Posterior cingulate gyrus (tissue), 11 donors: ENCODE measurements at places on chromosomes 16 and 17.

DNA sequence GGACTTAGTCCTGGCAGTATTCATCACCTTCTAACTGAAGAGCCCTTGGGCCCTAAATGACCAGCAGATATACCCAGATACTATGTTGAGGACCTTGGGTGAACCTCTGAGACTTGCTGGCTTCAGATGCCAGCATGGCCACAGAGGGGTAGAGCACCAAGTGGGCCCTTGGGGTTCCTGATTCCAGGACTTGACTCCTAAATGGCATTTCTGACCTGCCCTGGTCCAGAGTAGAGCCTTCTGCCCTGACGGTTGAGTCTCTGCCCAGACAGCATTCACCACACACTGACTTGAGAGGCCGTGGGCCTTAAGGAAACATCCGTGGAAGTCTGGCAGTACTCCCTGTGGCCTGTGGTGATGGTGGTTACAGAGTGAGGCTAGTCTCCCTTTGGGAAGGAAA, 2.8 kb upstream of the APPBP2 start:
- no peak for DNase-seq

GRCh38 chr16:55899857-55900256, 24.7 kb upstream of the CES5A start:
- DNase-seq = no peak

GRCh38 chr17:957856-958421, 21.6 kb downstream of the NXN start:
- no peak for DNase-seq

- no peak for DNase-seq
Observed at GRCh38 chr17:28737770-28738679, 5.8 kb upstream of the TRAF4 start.

- no peak for DNase-seq
Observed at GRCh38 chr17:53662608-53663007, 160.1 kb upstream of the KIF2B start.

- no peak for DNase-seq
Observed at GRCh38 chr16:84443166-84443802, 61.2 kb downstream of the MEAK7 start.

DNA sequence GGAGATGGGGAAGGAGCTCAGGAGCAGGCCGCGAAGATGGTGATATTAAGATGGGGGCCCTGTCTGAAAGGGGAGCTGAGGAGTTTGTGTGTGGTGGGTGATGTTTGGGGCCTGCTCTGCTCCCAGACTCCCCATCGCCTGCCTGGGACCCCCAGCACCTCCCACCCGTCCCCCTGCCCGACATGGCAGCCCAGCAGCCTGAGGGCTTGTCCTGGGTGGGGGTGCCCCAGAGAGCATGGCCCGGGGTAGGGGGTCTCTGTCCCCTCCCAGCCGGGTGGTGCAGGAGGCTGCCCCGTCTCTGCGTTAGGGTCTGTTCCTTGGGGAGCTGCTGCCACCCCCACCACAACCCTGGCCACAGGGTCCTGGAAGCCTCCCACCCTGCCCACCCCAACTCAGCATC, 5.2 kb downstream of the CDH15 start:
- DNase-seq = no peak

DNA sequence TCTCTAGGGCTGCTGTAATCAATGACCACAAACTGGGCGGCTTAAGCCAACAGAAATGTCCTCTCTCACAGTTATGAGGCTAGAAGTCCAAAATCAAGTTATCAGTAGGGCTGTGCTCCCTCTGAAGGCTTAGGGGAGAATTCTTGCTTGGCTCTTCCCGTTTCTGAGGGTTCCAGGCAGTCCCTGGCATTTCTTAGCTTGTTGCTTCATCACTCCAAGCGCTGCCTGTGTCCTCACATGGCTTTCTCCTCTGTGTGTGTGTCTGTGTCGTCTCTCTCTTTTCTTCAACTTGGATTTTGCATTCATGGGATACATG, 13.7 kb upstream of the CDC42EP4 start:
- no peak for DNase-seq

DNA sequence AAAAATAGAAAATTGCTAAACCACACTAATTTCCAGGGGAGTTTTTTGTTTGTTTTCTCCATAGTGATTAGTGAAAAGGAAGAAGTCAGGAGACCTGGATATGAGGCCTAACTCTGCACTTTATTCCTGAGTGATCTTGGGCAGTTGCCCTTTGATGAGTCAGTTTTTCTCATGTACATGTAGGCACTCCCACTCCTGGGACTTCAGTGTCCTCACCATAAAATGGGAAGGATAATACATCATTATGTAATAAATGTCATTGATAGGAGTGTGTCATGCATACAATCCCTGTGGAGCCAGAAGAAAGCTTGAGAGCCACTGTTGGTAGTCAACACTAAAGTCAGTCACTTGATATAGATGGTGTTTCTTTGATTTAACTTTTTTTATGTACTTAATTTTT, 32.5 kb downstream of the WIPF2 start:
- DNase-seq = no peak

DNA sequence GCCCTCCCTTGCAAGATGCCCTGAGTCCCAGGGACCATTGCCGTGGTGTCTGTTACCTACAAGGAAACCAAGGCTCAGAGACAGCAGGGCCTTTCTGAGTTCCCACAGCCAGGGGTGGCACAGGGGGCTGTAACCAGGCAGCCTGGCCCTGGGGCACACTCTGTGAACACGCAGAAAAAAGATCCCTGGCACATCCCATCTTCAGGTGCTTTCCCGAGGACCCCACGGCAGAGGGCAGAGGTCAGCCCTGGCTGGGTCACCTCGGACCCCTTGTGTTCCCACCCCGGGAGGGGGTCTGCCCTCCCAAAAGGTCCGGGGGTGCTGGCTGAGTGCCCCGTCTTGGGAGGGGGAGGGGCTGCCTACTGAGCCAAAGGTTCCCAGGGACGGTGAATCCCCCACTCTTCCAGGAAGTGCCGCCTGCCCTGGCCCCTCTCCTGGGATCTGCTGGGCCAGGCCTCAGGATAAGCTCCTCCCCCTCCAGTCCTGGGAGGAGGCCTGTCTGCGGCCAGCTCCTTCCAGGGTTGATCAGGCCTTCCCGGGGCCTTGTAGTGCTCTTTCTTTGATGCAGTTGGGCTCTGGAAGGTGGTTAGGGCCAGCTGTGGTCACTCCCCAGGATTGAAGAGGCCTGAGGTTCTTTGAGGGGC, 8.1 kb downstream of the GLIS2 start:
- DNase-seq = no peak

GRCh38 chr16:87840271-87840978, 28.9 kb downstream of the SLC7A5 start:
- DNase-seq = no peak

GRCh38 chr16:71645450-71645849, 19.5 kb downstream of the MARVELD3 start:
- no peak for DNase-seq

DNA sequence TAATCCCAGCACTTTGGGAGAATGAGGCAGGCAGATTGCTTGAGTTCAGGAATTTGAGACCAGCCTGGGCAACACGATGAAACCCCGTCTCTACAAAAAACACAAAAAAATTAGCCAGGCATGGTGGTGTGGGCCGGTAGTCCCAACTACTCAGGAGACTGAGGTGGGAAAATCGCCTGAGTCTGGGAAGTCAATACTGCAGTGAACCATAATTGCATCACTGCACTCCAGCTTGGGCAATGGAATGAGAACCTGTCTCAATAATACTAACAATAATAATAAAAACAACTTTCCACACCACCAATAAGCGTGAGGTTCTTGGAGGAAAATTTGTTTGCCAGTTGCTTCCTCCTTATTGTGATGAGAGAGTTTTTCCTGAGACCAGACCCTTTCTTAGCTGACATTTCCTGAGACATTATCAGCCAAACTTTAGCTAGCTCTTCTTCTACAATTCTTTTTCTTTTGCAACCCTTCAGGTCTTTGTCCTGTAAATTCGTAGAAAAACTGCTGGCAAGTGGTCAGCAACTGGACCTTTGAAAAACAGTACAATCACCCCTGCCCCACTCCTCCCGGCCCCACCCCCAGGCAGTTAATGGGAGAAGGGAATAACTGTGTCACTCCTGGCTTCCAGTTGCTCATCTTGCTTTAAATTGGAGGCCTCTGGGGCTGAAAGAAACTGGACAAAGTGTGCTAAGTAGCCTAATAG, 3.5 kb upstream of the EZH1 start:
- no peak for DNase-seq

GRCh38 chr17:28385037-28385400, 13.5 kb downstream of the SARM1 start:
- no peak for DNase-seq

GRCh38 chr16:391885-392335, 5.1 kb upstream of the NME4 start:
- DNase-seq = no peak

DNA sequence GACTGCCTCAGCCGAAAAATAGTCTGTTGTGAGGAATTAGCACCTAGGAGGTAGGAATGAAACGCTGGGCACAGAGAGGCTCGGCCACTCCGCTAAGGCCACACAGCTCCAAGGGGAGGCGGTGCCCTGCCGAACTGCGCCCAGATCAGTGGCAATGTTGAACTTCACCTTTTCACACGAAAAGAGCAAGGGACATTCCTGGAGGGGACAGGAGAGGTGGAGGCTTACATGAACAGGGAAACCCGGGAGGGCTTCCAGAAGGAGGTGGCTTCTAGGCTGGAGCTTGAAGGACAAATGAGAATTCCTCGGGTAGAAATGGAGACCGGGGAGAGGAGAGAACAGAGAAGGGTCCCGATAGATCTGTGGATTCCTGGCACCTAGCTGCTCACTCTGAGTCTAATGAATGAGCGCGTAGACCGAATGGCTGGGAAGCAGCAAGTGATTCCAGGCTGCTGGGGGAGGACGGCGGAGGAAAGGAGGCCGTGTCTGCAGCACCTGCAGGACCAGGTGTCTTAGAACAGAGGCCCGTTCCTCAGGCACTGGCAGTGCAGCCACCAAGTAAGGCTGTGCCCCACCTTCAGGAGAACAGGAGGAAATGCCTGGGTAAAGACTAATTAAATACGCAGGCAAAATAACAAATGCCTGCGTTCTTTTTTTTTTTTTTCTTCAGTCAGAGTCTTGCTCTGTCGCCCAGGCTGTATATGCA, 722 bp upstream of the SLC38A10 start:
- DNase-seq = no peak

- no peak for DNase-seq
Observed at GRCh38 chr17:78294356-78294755, 62.9 kb downstream of the TMEM235 start.

GRCh38 chr17:34434052-34434451, 71.0 kb upstream of the CCL1 start:
- no peak for DNase-seq

DNA sequence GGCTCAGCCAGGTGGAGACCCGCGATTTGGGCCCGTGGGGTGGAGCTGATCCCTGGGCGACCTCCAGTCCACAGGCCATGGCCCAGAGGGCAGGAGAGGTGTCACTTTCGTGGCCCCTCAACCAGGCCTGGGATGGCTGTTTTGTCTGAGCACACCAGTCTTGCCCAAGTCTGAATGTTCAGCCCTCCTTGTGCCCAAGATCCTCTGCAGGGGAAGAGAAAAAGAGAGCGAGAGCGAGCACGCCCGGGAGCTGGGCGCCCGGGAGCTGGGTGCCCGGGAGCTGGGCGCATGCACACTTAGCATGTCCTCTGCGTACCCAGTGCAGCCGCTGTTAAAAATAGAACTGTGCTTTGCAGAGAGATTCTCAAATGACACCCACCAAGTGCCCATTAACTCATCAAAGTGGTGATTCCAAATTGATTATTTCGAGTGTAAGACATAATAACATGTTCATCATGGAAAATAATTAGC, 403.3 kb upstream of the TNRC6C start:
- DNase-seq = no peak

- no peak for DNase-seq
Observed at GRCh38 chr17:77869665-77870132, 88.8 kb upstream of the TNRC6C start.

DNA sequence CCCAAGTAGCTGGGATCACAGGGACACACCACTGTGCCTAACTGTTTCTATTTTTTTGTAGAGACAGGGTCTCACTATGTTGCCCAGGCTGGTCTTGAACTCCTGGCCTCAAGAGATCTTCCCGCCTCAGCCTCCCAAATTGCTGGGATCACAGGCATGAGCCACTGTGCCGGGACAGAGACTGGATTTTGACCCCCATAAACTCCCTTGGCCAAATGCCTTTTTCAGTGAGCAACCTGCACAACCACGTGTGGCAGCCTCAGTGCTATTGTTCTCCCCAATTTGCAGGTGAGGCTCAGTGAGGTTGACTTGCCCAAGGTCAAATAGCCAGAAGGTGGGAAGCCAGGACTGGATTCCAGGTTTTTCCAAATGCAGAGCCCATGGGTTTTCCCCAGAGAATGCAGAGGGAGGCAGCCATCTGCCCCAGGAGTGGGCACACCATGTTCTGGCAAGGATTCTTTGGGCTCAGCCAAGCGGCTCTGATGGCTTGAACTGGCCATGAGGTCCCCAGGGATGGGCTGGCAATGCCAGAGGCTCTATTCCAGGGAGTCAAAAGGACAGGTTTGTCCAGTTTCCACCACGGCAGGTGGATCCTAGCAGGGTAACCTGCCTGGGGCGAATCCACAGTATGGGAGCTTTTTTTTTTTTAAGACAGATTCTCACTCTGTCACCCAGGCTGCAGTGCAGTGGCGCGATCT, 1.8 kb downstream of the IL27 start:
- DNase-seq = no peak

DNA sequence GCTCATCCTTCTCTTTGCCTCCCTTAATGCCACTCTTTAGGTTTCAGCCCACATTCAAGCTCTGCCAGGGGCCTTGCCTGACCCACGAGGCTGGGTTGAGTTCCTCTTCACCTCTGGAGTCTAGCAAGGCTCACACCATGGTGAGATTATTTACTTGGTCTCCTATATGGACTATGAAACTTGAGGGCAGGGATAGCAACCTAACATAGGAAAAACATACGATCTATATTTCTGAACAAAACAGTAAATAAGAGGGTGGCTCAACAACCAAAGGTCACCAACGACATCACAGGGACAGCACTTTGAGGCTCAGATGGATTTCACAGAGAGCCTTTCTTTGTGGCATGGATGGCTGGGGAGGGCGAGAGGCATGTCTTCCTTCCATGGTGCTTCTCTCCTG, 197.0 kb downstream of the MAF start:
- no peak for DNase-seq

GRCh38 chr17:62910277-62910676, 55.8 kb upstream of the TANC2 start:
- DNase-seq = no peak

DNA sequence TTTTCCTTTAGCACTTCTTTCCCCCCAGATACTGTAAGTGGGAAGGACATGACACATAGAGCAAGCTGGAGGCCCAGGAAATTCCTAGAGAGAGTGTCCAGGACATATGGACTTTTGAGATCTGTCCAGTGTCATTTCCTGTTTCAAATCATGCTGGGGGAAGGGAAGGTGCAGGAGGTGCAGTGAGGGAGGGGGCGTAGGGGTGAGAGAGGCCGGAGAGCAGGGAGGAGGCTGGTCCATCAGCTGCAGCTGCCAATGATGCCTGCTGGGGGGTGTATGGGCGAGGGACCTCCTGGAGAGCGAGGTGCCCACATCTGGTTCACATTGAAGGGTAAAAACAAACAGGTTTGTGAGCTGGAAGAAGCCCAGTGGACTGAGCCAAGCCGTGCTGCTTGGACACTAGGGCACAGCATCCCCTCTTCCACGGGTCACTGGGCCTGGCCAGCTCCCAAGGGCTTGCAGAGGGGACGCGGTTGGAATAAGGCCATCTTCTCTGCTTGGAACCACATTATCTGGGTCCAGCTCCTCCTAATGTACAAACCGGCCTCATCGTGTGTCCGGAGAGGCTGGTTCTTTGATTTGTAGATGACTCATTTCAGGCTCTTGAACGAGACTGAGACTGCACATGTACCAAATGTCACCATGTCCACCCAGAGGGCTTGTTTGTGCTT, 70.4 kb upstream of the SMURF2 start:
- no peak for DNase-seq

GRCh38 chr17:60141111-60142018, 8.4 kb upstream of the CA4 start:
- DNase-seq = no peak

GRCh38 chr17:8057691-8058114, 18.8 kb downstream of the ALOX15B start:
- DNase-seq = peak; percentile 28
